Stimulated activated CD4-positive, alpha-beta T cell treated with anti-CD3 and anti-CD28 coated beads, Interleukin-15, amount 100 ng/mL, for 48 hours (primary cell): ENCODE measurements at places on chromosomes 5 and 9.

- DNase-seq = no peak
These were observed 130.9 kb upstream of the SV2C start for GRCh38 chr5:75952291-75952690.

DNA sequence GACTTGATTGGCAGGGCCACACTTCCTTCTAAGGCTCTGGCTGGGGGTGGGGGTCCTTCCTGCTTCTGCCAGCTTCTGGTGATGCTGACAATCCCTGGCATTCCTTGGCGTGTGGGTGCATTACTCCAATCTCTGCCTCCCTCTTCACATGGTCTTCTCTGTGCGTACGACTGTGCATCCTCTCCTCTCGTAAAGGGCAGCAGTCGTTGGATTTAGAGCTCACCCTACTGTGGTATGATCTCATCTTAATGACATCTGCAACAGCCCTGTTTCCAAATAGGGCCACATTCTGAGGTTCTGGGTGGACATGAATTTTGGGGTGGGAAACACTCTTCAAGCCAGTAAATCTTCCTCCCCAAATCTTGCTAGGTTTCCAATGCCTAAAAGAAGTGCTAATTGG lies 36.8 kb downstream of the ROPN1L start:
- DNase-seq = no peak

DNA sequence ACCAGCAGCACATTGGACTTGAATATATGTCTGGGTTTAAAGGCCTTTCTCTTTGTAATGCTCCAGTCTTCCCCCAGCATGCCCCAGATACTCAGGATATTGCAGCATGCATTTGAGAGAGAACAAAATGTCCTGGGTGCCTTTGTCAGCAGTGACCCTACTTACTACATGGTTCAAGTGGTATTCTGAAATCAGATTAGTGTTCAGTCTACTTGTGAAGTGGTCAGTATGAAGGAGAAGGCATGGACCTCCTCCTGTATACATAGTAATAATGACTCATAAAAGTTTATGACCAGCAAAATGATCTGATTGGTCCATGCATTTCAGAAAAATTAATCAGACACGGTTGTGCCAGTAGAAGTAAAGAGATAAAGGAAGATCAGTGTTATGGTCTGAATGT lies 25.4 kb downstream of the GPR21 start:
- no peak for DNase-seq

GRCh38 chr9:114087721-114088120 lies 9.6 kb upstream of the AMBP start:
- no peak for DNase-seq

DNA sequence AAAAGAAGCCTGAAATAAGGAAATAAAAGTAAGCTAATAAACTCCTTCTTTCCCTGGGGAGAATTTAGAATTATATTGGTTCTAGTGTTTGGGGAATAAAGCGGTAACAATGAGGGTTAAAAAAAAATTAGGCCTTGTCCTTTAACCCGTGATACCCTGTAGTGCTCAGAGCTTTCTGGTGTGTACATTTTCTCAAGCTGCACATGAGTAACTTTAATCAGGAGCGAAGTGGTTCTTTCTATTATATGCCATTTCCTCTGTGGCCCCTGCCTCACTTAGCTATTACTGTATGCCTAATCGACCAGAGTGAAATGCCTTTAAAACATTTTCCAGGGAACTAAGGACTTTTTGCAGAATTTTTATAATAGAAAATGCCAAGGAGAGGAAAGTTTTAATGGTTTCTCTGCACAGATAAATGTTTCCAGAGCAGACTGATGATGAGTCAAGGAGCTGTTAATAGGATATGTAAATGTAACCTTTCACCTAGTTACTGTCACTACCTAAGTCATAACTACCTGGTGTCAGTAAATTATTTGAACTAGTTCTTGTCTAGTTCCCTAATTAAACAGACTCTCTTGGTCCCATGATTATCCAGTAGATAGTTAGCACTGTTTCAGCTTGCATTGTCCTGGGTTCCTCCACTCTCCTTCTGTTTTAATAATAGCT lies 7.6 kb downstream of the PAM start:
- DNase-seq = no peak

- DNase-seq = no peak
These were observed 316.2 kb upstream of the HAPLN1 start for GRCh38 chr5:84036842-84037241.

DNA sequence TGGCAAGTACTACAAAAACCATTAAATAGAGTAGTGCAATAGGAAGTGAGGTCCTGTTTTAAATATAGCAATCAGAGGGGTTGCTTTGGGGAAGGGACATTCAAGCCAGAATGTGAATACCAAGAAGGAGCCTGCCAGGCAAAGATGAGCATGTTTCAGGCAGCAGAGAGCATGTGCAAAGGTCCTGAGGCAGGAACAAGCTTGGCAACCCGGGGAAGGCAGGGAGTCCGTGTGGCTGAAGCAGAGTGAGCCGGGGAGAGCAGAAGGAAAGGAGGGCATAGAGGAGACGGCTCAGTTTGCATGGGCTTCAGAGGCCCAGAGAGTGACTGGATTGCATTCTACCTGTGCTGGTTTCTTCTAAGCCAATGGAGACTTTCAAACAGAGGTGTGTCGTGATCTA lies 22.7 kb upstream of the CPLX2 start:
- DNase-seq = no peak

DNA sequence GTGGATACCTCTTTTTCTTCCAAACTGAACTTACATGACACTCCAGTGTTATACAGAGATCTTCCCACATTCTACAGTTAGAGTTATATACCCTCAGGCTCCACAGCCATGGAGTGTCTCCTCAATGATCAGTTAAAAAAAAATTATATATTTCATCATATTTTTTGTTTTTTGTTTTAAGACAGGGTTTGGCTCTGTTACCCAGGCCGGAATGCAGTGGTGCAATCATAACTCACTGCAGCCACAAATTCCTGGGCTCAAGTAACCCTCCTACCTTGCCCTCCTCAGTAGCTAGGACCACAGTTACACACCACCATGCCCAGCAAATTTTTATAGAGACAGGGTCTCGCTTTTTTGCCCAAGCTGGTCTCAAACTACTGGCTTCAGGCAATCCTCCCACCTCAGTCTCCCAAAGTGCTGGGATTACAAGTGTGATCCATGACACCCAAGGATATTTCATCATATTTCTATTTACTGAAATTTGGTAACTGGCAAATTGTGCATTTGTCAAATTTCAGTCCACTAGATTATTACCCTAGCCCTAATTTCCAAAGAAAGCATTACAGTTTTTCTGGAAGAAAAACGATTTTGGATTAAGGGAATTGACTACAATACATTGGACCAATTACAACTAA lies 18.1 kb upstream of the SCAI start:
- no peak for DNase-seq

DNA sequence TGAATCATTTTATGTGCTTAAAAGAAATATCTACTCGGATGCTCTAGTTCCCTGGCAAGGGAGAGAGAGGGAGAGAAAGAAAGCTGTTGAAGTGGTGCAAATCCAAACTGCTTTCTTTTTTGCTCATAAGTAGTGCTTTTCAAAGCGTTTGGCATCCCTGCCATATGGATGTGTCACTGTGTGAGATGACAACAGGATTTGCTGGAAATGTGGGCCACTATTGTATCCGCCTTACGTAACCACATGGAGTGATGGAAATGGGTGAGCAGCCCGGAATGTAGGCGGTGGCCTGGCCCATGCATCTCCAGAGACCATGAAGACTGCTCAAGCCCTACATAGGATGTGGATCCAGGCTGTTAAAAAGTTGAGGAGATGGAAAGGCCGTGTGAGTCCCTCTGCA lies 30.8 kb downstream of the TJP2 start:
- DNase-seq = no peak

- DNase-seq = no peak
These were observed 44.4 kb downstream of the CAST start for GRCh38 chr5:96706433-96707111.

GRCh38 chr9:128635266-128636023 lies 21.2 kb downstream of the DYNC2I2 start:
- no peak for DNase-seq

- DNase-seq = no peak
These were observed 82.4 kb upstream of the IFNK start for GRCh38 chr9:27441741-27442070.

DNA sequence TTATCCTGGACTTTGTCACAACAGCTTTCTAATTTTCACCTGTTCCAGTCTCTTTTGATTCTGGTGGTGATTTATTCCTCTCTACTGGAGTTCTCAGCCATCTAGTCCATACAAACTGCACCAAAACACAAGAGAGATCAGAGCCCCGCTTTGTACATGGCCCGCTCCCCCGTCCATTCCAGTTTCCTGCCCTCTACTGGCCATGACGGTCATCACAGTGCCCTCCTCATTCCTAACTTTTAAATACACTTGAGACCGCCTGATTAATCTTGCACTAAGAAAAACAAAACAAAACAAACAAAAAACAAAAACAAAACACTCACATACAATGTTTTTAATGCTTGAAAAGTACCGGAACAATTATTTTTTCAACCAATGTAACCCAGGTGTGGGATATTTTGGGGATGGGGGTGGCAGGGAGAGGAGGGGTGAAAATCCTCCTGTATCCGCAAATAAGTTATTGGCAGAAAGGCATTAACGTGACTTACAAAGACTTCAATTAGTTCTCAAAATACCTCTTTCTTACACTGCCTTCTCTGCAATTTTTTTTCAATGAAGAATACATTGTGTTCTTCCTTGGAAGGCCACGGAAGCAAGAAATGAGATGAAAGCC lies 84.8 kb upstream of the PAM start:
- peak; percentile 5 for DNase-seq

- no peak for DNase-seq
These were observed 233.3 kb downstream of the BNC2 start for GRCh38 chr9:16637218-16637617.
